ENCODE measurements at places on chromosomes 11 and 22.

DNA sequence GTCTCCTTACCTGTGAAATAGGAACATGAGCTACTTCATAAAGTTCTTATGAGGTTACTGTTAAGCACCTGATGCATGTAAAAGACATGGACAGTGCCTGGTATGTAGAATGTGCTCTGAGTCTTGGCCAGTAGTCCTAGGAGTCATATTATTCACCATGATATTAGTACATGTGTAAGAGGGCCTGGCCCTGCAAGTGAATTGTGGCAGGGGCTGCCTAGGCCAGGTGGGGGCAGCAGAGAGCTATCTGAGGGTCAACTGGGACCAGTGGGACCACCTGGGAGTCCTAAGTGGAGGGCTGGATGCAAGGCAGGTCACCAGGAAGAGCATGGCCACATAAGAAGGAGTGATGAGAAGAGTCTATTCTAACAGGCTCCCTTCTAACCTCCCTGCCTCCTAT is 529.5 kb downstream of the SOX6 start:
- no peaks in the 10 kb centered on the region for H3K4me1 ChIP-seq
- H3K4me3 ChIP-seq: no peak overlapping the region
- DNase-seq: no peak
- no peak overlapping the region for H3K27ac ChIP-seq
- no peaks in the 10 kb centered on the region for H3K36me3 ChIP-seq

DNA sequence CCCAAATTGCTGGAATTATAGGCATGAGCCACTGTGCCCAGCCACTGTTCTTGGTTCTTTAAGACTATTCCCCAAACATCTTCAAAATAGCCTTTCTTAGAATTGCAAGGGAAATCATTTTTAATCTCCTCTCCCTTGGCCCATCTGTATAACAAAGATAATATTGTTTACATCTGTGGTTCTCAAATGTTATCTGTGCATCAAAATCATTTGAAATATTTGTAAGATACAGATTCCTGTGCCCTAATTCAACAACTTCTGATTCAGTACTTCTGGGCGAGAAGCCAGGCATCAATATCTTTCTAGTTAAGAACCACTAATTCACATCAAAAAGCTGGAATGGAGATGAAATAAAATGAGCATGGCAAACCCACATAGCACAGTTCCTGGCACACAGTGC is 83.0 kb downstream of the TMPRSS5 start:
- peaks cover 28% of the 10 kb centered on the region for H3K27me3 ChIP-seq
- DNase-seq: no peak
- no peaks in the 10 kb centered on the region for H3K4me1 ChIP-seq
- H3K4me3 ChIP-seq: no peak overlapping the region
- H3K36me3 ChIP-seq: peaks cover 9% of the 10 kb centered on the region
- H3K27ac ChIP-seq: no peak overlapping the region

- no peak for DNase-seq
- H3K27me3 ChIP-seq: peaks cover 22% of the 10 kb centered on the region
- peaks cover 9% of the 10 kb centered on the region for H3K4me1 ChIP-seq
- H3K36me3 ChIP-seq: no peaks in the 10 kb centered on the region
- no peak overlapping the region for H3K27ac ChIP-seq
- H3K4me3 ChIP-seq: no peak overlapping the region
Observed at GRCh38 chr11:11841116-11841722, 553 bp upstream of the USP47 start.

DNA sequence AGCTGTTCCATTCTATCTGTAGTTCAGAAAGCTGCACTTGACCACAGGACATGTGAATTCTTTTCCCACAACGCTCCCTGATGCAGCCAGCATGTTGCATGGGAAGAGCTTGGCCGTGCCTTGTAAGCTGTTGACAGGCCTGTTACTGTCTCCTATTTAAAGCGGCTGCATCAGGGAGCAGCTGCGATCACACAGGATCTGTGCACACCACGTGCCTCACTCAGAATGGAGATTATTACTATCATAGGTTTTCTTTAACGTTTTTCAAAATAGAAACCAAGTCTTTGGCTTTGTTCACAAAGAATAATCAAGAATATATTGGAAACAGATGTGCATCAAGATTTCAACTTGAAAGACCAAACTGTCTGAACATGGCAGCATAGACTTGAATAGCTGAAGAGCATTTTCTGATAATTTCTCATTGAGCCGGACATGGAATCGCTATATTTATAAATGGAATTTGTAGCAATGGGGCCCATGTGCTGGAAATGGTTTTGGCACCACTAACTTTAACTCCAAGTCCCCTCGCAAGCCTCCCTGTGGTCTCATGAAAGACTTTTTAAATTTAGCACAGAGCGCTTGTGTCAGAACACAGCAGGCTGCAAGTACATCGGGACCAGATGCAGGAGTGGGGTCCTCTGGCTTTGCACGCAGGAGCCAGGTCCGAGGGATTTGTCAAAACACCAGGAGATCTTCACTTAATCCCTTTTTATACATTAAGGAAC is 40.8 kb upstream of the MYO18B start:
- DNase-seq: no peak
- H3K4me1 ChIP-seq: peaks cover 7% of the 10 kb centered on the region
- no peak overlapping the region for H3K27ac ChIP-seq
- H3K27me3 ChIP-seq: no peaks in the 10 kb centered on the region
- H3K36me3 ChIP-seq: peaks cover 28% of the 10 kb centered on the region

DNA sequence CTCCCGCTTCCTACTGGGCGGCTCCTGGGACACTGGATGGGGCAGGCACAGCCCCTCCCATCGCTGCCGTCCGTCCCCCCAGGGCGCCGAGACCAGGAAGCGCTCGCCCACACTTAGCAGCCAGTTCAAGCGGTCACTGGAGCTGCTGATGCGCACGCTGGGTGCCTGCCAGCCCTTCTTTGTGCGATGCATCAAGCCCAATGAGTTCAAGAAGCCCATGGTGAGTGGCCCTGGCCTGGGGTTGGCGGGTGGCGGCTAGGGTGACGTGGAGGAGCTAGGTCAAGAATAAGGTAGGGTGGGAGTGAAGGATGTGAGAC is 44.6 kb downstream of the MYO7A start:
- H3K4me1 ChIP-seq: peaks cover 15% of the 10 kb centered on the region
- DNase-seq: no peak
- H3K27me3 ChIP-seq: no peaks in the 10 kb centered on the region

DNA sequence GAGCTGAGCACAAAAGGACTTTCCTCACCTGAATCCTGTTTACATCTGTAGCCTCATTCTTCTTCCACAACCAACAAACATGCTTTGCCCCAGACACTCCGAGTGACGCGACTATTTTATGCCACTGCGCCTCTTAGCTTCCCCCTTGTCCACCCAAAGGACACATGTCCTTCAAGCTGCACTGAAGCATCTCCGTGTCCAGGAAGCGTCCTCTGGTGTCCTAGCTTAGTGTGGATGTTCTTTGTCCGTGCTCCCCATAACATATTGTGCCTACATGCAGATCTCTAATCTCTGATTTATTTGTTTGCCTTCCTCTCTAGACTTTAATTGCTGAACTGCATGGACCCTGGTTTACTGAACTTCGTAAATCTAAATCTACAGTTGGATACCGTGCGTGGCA is 20.1 kb upstream of the CECR2 start:
- no peaks in the 10 kb centered on the region for H3K36me3 ChIP-seq
- no peak for DNase-seq
- H3K4me1 ChIP-seq: no peaks in the 10 kb centered on the region

- H3K27me3 ChIP-seq: peaks cover 58% of the 10 kb centered on the region
- no peak for DNase-seq
- no peak overlapping the region for H3K4me3 ChIP-seq
- H3K27ac ChIP-seq: no peak overlapping the region
Observed at GRCh38 chr22:26213826-26214225, 44.6 kb downstream of the SEZ6L start.

- H3K4me3 ChIP-seq: no peak overlapping the region
- no peaks in the 10 kb centered on the region for H3K4me1 ChIP-seq
- H3K36me3 ChIP-seq: no peaks in the 10 kb centered on the region
- H3K27ac ChIP-seq: no peak overlapping the region
- H3K27me3 ChIP-seq: peaks cover 17% of the 10 kb centered on the region
Observed at GRCh38 chr11:78840623-78841022, 266.0 kb upstream of the NARS2 start.

- no peak for DNase-seq
- no peak overlapping the region for H3K27ac ChIP-seq
- H3K4me3 ChIP-seq: no peak overlapping the region
- H3K27me3 ChIP-seq: peaks cover 26% of the 10 kb centered on the region
Observed at GRCh38 chr22:42468841-42469240, 36.6 kb upstream of the NFAM1 start.

GRCh38 chr11:77175869-77176539 is 48.0 kb downstream of the MYO7A start:
- H3K4me3 ChIP-seq: no peak overlapping the region
- no peaks in the 10 kb centered on the region for H3K36me3 ChIP-seq

- peaks cover 59% of the 10 kb centered on the region for H3K27me3 ChIP-seq
- H3K4me3 ChIP-seq: no peak overlapping the region
- no peak for DNase-seq
- H3K36me3 ChIP-seq: peaks cover 8% of the 10 kb centered on the region
- H3K4me1 ChIP-seq: no peaks in the 10 kb centered on the region
- H3K27ac ChIP-seq: no peak overlapping the region
Observed at GRCh38 chr11:119828006-119828405, 99.0 kb upstream of the NECTIN1 start.

DNA sequence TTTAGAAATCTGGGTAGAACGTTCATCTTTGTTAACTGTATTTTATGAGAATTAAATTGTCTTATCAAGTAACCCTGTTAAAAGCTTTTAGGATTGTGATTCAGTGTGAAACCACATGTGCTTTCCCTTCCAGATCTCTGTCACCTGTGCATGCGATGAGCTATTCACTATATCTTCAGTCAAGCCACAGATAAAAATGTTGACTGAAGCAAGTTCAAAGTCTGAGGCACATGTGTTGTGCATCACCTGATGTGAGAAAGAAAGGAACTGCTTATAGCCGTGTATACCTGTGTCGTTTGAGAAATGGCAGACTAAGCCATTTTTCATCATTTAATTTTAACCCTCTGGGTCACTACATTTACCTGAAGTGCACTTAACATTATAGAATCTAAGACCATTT is 1088.9 kb upstream of the TENM4 start:
- H3K36me3 ChIP-seq: no peaks in the 10 kb centered on the region
- DNase-seq: no peak
- H3K27ac ChIP-seq: no peak overlapping the region
- no peaks in the 10 kb centered on the region for H3K4me1 ChIP-seq

GRCh38 chr11:19574916-19575315 is 137.7 kb upstream of the NAV2 start:
- no peak overlapping the region for H3K4me3 ChIP-seq
- DNase-seq: no peak
- H3K27me3 ChIP-seq: peaks cover 10% of the 10 kb centered on the region
- no peak overlapping the region for H3K27ac ChIP-seq
- H3K36me3 ChIP-seq: no peaks in the 10 kb centered on the region

DNA sequence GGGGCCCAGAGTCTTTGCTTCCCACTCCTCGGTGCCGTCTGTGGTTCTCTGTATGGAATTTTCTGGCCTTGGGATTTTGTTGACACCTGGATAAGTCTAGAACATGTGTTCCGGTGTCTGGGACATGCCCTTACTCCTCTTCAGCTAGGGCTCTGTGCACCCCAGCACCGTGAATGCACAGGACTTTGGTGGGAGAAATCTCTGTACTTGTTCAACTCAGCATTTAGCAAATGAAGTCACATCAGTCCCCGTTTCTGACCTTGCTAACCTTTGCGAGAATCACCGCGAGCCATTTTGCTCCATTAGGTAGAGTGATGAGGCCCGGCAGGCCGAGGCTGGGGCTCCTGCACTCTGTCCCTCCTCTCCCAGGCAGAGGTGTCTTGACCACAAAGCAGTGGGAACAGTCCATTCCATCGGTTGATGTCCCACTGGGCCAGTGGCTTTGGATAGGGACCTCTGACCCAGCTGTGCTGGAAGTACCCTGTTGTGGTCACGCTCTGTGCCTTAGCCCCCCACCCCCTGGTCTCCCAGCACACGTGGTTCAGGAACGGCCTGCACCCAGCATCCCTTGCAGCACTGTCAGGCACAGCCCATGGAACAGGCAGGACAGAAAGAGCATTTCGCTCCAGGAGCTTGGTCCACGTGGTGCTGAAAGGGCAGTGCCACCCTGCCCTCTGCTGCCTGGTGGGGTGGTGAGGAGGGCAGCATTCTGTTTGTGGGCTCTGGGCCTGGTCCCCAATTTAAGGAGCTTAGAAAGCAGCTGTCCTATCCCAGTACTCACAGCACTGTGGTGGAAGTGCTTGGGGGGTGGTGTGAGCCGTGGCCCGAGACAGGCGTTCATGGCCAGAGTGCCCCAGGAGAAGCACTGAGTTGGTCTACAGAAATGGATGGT is 73.4 kb downstream of the MED15 start:
- no peaks in the 10 kb centered on the region for H3K27me3 ChIP-seq
- peak overlapping the region; percentile 68 for H3K4me3 ChIP-seq
- H3K27ac ChIP-seq: peak overlapping the region; percentile 68
- no peaks in the 10 kb centered on the region for H3K4me1 ChIP-seq
- DNase-seq: no peak
- H3K36me3 ChIP-seq: no peaks in the 10 kb centered on the region

- no peaks in the 10 kb centered on the region for H3K36me3 ChIP-seq
- no peaks in the 10 kb centered on the region for H3K4me1 ChIP-seq
- no peak overlapping the region for H3K27ac ChIP-seq
- DNase-seq: no peak
Observed at GRCh38 chr11:25777343-25777742, 554.6 kb upstream of the ANO3 start.

- H3K27me3 ChIP-seq: no peaks in the 10 kb centered on the region
- H3K27ac ChIP-seq: peak overlapping the region; percentile 36
Observed at GRCh38 chr11:128421577-128422330, 165.6 kb downstream of the ETS1 start.

DNA sequence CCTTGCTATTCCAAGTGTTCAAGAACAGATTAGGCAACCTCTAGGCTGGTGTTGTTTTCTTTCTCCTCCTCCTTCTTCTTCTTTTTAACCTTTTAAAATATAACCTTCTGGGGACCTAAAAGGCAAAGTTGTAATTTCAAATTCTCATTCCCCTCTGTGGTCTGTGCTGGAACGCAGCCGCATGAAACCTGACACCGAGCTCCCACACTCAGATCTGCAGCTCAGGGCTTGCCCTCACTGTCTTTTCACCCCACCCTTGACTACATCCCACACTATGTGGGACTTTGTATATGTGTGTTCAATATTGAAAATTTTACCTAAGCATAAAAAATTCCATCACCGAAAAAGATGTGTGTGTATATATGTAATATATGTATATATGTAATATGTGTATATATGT is 62.0 kb upstream of the ARHGAP42 start:
- no peaks in the 10 kb centered on the region for H3K4me1 ChIP-seq
- no peak for DNase-seq
- H3K27ac ChIP-seq: no peak overlapping the region
- H3K36me3 ChIP-seq: peaks cover 16% of the 10 kb centered on the region
- peak overlapping the region; percentile 21 for H3K4me3 ChIP-seq
